ENCODE measurements at places on chromosomes 7 and 10.

DNA sequence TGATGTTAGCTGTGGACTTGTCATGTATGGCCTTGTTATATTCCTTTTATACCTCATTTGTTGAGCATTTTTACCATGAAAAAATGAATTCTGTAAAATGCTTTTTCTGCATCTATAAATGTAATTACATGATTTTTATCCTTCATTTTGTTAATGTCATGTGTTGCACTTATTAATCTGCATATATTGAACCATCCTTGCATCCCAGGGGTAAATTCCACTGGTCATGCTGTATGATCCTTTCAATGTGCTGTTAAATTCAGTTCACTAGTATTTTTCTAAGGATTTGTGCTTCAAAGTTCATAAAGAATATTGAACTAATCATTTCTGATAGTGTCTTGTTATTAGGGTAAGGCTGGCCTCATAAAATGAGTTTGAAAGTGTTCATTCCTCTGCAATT lies 31.9 kb upstream of the AHR start:
- no peak for DNase-seq

DNA sequence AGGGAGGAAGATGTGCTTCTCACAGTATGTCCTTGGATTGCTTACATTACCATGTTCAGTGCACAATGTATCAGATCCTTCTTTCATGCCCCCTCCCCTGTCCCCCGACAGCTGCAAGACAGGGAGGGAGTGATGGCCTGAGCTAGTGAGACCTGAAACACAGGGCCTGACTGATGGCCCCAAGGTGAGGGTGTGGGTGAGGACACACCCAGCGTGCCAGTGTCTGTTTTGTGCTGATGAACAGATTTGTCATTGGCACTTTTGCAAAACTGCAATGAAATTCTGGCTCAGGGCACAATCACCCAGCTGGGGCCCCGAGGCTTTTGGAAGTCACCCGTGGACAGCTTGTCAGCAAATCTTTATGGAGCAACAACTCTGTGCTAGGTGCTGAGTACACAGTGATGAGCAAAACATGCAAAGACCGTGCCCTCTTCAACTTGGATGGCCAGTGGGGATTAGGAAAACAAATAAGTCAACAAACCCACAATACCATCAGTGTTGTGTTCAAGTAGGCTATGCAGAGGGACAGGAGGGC lies 59.4 kb upstream of the EMX2 start:
- DNase-seq = no peak

DNA sequence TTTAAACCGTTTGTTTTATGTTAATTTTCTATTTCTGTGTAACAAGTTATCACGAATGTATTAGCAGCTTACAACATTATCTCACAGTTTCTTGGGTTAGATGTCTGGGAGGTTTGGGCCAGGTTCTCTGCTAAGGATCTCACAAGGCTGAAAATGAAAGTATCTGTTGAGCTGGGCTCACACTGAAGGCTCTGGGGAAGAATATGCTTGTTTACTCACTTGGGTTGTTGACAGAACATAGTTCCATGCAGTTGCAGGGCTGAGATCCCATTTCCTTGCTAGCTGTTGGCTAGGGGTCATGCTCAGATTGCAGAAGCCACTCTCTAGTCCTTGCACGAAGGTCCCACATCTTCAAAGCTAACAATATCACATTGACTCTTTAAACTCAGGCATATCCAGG lies 266.6 kb upstream of the GNAI1 start:
- DNase-seq = no peak

DNA sequence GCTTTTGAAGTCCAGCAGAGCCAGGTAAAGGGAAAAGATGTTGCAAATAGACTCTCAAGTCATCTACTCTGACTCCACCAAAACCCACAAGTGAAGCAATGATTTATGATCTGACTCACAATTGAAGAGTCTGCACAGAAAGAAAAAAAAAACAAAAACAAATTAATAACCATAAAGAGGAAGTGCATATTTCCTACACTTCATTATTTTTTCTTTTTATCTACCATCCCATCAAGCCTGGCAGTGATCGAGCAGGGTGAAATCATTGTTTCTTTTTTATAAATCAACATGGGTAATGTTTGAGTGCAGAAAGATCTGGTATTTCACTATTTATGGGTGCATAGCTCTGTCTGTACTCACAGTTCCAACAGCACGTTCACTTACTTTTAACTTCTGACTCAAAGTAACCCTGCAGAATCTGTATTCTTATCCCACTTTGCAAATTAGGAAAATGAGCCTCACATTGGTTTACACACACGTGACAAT lies 829.0 kb downstream of the TNS3 start:
- peak; percentile 72 for DNase-seq

GRCh38 chr7:112182749-112183148 lies 23.4 kb downstream of the DOCK4 start:
- no peak for DNase-seq

DNA sequence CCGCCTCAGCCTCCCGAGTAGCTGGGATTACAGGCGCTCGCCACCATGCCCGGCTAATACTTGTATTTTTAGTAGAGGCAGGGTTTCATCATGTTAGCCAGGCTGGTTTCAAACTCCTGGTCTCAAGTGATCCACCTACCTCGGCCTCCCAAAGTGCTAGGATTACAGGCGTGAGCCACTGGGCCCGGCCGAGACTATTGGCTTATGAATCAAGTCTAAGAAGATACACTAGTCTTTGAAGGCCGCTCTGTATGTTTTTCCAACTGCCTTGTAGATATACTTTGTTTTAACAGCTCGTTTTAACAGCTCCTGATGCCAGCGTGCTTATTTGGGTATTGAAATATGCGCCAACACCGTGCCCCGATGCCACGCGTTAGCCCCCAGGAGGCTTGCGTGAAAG lies 136.4 kb upstream of the SH2B2 start:
- DNase-seq = no peak

DNA sequence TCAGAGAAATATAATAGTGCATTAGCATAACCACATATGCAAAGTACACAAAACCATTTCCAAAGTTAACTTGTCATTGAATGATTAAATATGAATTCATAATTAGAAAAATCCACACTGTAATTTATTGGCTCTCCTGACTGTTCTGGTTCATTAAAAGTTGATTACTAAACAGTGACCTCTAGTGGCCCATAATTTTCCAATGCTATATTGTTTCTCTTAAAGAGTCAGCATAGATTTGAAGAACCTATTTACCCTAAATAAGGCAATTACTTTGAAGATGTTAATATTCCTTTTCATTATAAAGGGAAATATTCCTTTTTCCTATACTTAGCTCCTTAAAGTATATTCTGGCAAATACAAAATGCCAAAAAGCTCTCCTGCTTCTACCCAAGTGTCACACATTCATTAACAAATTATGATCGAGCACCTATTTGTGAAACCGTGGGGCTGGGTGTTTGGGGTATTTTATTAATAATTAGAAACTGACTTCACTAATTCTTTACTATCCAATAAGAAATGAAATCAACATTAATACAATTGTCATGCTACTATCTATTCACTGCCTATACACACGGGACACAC lies 86.2 kb downstream of the HIBADH start:
- peak; percentile 47 for DNase-seq

DNA sequence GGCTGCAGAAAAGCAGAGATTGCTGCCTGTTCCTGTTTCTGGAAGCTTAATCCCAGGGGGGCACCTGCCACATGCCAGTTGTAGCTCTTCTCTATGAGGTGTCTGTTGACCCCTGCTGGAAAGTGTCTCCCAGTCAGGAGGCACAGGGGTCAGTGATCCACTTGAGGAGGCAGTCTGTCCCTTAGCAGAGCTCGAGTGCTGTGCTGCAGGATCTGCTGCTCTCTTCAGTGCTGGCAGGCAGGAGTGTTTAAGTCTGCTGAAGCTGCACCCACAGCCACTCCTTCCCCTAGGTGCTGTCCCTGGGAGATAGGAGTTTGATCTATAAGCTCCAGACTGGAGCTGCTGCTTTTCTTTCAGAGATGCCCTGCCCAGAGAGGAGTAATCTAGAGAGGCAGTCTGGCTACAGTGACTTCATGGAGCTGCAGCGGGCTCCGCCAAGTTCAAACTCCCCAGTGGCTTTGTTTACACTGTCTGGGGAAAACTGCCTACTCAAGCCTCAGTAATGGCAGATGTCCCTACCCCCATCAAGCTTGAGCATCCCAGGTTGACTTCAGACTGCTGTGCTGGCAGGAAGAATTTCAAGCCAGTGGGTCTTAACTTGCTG lies 57.6 kb upstream of the CROT start:
- DNase-seq = no peak

DNA sequence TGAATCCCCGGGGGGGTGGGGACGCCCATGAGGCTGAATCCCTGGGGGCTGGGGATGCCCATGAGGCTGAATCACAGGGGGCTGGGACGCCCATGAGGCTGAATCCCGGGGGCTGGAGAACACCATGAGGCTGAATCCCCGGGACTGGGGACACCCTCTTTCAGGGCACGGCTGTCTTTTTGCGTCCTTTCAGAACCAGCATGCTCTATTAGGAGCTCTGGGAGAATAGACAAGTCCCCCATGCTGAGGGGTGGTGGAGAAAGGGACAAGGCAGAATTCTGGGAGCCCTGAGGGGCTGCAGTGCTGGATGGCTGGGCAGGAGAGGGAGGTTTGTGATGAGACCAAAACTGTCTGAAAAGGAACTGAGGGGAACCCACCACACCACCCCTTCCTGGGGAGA lies 257.3 kb upstream of the TCERG1L start:
- DNase-seq = no peak

GRCh38 chr7:152050547-152050971 lies 25.1 kb downstream of the GALNT11 start:
- DNase-seq = peak; percentile 22

DNA sequence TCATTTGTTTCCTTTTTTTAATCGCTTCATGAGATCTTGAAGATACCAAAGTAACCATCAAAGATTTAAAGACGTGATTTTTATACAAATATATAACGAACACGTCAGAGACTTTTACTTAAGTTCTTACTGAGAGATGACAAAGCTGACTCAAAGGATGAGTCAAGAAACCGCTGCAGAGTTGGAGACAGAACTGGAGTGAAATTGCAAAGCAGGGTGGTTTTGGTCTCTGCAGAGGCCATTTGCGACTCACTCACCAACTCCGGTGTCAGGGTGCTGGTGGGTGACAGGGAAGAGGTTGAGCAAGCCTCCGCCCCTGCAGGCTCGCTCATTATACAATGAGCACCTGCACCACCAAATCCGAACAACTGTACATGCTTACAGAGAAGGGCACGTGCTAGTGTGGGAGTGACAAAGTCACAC lies 75.2 kb downstream of the DNAJB6 start:
- DNase-seq = peak; percentile 34

GRCh38 chr7:101824440-101824839 lies 7.0 kb downstream of the CUX1 start:
- DNase-seq = no peak

GRCh38 chr7:159197066-159197975 lies 52.7 kb upstream of the VIPR2 start:
- DNase-seq = no peak

DNA sequence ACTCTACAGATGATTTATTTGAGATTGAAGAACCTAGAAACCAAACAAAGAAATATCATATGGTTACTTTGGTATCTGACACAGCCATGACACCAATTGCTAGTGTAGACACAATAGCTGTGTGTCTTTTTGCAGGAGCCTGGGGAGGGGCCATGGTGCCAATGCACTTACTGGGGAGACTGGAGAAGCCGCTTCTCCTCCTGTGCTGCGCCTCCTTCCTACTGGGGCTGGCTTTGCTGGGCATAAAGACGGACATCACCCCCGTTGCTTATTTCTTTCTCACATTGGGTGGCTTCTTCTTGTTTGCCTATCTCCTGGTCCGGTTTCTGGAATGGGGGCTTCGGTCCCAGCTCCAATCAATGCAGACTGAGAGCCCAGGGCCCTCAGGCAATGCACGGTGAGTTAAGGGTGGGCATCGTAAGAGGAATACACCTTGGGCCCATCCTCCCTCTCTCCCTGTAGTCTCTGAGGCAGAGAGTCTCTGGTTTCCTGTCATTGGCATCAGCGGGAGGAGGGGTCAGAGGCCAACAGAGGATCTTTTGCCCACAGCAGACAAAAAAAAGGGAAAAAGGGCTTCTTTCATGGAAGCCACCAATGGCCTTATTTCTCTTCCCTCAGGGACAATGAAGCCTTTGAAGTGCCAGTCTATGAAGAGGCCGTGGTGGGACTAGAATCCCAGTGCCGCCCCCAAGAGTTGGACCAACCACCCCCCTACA lies 1.2 kb downstream of the TMEM139 start:
- no peak for DNase-seq

DNA sequence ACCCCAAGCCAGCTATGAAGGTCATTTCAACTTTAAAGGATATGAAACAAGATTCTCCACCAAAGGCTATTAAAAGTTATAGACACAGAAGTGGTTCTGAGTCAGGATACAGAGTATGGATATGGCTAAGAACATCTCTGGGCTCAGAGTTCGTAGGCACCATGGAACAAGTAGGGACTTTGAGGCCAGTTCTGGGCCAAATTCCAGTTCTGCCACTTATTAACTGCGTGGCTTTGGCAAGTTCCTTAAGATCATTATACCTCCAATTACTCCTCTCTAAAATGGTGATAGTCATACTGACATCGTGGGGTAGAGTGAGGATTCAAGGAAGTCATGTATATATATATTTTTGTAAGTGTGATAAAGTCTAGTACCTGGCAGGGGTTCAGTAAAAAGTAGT lies 105.8 kb upstream of the NFE2L3 start:
- peak; percentile 96 for DNase-seq

GRCh38 chr10:62992145-62992721 lies 140.9 kb upstream of the NRBF2 start:
- peak; percentile 69 for DNase-seq

DNA sequence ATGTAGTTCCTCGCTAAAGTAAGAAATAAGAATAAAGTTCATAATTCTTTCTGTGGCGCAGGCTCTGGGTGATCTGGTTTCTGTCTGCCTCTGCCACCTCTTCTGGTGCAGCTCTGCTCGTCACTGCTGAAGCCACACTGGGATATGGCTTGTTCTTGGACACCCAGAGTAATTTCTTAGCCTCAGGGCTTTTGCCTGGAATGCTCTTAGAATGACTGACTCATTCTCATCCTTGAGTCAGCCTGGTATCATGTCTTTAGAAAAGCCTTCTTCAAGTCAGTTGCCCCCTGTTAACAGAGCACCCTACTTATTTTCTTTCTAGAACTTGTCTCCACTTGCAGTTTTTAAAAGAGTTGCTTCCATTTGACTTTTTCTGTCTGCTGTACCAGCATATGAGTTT lies 2.0 kb downstream of the ZSCAN25 start:
- peak; percentile 36 for DNase-seq

DNA sequence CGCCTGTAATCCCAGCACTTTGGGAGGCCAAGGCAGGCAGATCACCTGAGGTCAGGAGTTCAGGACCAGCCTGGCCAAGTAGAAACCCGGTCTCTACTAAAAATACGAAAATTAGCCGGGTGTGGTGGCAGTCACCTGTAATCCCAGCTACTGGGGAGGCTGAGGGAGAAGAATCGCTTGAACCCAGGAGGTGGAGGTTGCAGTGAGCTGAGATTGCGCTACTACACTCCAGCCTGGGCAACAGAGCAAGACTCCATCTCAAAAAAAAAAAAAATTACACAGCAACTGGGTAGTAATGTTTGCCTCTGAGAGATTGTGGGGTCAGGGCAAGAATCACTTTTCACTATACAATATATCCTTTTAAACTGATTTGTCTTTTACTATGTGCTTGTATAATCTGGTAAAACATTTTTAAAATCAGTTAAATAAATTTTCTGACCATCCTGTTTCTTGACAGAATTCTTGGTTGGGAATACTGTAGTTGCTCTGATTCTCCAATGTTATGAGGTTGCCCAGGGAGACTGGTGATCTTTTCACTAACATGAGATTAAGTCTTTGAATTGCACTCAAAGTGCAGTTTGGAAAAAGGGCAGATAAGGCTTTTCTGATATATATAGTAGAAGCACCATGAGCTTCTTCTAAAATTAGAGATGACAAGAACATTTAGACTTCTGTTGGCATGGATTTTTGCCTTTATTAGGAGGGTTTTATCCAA lies 1.5 kb downstream of the ENTPD7 start:
- DNase-seq = no peak

Data from renal cortical epithelial cell (primary cell).